ENCODE measurements at places on chromosomes 5 and 9. TPM values are rescaled to one million over a fixed set of nuclear protein-coding genes. Genes with fewer than 3 reads are reported as not detected.

- H3K36me3 ChIP-seq, result no peaks in the 10 kb centered on the region
- DNase-seq, result no peak
- no peaks in the 10 kb centered on the region for H3K4me1 ChIP-seq
- H3K27ac ChIP-seq, result no peak overlapping the region
- no peak overlapping the region for H3K4me3 ChIP-seq
Measured at GRCh38 chr5:109837231-109837861, 147.6 kb downstream of the MAN2A1 start.

GRCh38 chr5:142808878-142809598, 38.9 kb downstream of the ARHGAP26 start:
- peaks cover 16% of the 10 kb centered on the region for H3K4me1 ChIP-seq
- no peaks in the 10 kb centered on the region for H3K36me3 ChIP-seq
- DNase-seq, result no peak
- no peaks in the 10 kb centered on the region for H3K27me3 ChIP-seq

DNA sequence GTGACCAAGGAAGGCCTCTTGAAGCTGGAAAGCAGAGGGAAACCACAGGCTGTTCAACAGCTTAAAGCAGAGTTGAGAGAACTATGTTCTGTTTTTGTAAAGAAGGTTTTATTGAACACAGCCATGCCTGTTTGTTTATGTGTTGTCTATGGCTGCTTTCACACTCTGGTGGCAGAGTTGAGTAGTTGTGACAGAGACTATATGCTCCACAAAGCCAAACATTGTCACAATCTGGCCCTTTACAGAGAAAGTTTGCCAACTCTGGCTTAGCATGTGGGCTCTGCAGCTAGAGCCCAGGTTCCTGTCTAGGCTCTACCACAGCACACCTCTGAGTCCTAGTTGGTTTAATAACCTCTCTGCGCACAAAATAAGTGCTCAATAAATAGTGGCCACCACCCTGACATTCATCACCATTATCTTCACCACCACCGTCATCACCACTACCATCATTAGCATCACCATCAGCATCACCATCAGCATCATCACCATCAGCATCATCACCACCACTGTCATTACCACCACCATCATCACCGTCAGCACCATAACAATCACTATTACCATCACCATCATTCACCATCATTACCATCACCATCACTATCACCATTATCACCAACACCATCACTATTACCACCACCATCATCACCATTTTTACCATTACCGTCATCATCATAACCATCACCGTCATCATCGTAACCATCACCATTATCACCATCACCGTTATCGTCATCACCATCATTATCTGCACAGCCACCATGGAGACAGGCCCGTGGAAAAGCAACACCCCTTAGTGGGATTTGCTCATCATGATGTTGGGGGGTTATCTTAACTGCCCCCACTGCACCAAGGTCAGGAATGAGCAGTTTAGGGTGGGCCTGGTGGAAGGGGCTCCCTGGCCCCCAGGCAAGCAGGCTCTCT, 18.3 kb downstream of the AKNA start:
- H3K27ac ChIP-seq, result no peak overlapping the region
- no peak overlapping the region for H3K4me3 ChIP-seq
- no peak for DNase-seq
- H3K36me3 ChIP-seq, result peaks cover 4% of the 10 kb centered on the region
- no peaks in the 10 kb centered on the region for H3K4me1 ChIP-seq

The PSMB7 gene
- total RNA-seq, result 160 TPM

The TRIM36 gene
- 2.6 TPM for total RNA-seq

The RANBP3L gene
- total RNA-seq, result 0.85 TPM

Data from cardiac muscle cell (in vitro differentiated cells and primary cell).